ENCODE measurements at places on chromosomes 5 and 9.
A peak's percentile ranks its signal among the peaks of the same experiment; 100 is the strongest.

DNA sequence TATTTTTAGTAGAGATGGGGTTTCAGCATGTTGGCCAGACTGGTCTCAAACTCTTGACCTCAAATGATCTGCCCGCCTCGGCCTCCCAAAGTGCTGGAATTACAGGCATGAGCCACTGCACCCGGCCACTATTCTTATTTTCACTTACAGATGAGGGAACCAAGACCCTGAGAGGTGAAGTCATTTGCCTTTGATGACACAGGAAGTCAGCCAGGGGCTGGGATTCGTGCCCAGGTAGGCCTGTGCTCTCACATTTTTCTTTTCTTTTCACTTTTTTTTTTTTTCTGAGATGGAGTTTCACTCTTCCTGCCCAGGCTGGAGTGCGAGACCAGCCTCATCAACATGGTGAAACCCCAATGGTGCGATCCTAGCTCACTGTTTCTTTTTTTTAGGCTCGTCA is 22.2 kb downstream of the ENG start:
- no peak for DNase-seq

DNA sequence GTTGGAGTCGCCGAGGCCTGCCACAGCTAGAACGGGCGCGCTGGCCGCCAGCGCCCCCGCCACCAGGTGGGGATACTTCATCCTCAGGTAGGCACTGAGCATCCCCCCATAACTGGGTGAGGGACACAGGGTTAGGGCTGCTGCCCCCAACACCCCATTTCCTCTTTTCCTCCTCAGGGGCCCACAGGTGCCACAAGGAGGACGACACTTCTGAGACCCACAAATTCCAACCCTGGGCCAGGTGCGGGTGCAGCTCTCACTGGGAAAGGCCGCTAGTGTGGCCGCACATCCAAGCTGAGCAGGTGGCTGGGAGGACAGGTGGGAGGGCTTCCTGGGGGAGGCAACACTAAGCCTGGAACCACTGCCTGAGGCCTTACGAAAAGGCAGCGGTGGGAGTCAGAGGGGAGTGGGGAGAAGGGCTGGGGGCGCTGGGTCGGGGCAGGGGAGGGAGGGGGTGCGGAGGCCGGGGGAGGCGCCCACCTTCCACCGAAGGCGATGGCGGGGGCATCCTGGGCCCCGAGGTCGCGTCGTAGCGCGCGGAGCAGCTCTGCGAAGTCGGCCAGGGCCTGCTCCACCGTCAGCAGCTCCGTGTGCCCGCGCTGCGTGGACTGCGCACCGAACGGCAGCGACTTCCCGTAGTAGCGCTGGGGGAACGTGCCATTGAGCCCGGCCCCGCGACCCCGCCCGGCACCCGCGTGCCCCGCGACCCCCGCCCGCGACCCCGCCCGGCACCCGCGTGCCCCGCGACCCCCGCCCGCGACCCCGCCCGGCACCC is 961 bp downstream of the DPP7 start:
- peak; percentile 58 for DNase-seq

DNA sequence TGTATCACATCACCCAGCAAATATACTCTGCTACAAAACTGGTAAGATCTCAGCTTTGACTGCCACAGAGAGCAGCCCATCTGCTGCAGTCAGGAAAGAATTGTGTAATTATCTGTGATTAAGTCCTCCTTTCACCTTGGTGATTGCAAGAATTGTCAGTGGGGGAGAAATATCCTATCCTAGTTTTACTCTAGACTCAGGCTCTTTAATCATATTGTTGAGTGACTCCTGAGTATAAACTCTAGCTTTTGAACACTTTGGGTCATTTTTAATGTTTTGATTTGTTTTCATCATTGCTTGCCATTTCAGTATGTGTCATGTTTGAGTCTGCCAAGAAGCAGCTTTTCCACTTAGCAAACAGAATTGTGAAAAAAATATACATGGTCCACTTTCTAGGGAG is 32.1 kb downstream of the VCAN start:
- no peak for DNase-seq

DNA sequence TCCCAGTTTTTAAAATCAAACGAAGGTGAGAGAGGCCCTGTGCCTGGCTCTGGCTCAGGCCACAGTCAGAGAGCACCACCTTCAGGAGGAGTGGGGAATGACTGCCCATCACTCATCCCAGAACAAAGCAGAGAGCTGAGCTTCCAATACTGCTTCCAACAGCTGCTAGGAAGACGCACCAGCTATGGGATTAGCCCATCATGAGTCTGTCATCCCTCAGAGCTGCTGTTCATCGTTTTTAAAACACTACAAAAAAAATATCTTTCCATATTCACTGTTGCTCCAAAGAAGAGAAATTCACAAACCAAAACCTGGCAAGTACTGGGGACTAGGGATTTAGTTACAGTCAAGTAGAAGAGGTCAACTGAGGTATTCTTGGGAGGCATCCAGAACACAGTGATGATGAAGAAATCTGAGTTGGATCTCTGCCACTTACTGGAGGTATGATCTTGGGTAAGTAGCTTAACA is 102.4 kb downstream of the CDK5RAP2 start:
- peak; percentile 56 for DNase-seq

DNA sequence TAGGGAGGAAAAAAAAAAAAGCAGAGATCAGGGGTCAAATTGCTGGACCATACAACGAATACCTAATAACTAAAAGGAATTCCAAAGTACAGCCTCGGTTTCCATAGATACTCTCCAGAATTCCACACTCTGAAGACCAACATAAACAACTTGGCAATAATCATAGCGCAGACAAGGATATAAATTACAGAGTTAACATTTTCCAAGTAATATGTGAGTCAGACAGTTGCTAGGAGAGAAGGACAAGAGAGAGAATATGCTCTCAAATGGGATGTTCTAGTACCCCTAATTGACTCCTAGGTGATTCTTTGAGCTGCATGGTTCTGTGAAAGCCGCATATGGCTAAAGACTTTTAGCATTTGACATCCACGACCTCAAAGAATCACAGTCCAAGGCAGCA is 165.2 kb downstream of the FRMD3 start:
- DNase-seq: no peak

GRCh38 chr5:172931001-172931536 is 28.2 kb upstream of the RPL26L1 start:
- no peak for DNase-seq

GRCh38 chr9:27379311-27380251 is 82.6 kb upstream of the EQTN start:
- no peak for DNase-seq

GRCh38 chr9:27749838-27750237 is 176.6 kb upstream of the C9orf72 start:
- no peak for DNase-seq

DNA sequence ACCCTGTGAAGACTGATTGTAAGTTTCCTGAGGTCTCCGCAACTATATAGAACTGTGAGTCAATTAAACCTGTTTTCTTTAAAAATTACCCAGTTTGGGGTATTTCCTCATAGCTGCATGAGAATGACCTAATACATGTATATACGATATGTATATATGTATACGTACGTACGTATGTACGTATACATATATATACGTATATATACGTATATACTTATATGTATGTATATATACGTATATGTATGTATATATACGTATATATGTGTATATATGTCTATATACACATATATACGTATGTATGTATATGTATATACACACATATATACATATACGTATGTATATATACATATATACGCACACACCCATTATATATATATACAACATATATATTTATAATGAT is 1153.0 kb upstream of the CDH18 start:
- no peak for DNase-seq

DNA sequence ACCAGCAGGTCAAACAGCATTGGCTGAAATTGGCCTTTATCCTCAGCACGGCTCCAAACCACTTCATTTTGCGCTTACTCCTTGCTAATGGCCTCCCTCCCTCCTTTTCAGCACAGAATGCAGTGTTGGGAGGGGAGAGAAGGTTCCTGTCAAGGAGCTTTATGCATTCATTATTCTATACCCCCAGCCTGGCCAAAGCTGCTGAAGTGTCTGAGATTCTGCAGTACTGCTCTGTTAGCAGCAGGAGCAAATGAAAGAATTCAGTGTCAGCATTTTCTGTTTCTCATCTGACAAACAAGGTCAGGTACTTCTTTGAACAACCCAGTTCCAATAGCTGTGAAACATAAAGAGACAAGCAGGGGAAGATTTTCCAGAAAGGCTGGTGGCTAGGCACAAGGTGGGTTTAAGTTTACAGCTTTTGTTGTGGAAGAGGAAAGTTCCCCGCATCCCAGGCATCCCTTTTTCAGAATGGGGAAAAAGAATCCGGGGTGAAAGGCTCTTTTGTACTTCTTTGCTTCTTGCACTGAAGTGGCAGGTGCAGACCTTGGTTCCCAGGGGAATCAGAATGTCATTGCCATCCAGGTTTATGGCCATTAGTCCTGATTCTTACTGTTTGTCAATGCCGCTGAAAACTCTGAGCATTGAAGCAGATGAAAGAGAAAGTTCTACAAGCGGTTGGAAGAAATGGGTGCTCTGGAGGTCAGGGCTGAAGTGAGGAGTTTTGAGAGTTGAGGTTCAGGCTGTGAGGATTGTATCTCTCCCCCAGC is 109.3 kb upstream of the APC start:
- no peak for DNase-seq

- no peak for DNase-seq
Observed at GRCh38 chr9:886886-887285, 45.4 kb downstream of the DMRT1 start.

GRCh38 chr5:6525910-6526309 is 77.3 kb downstream of the UBE2QL1 start:
- peak; percentile 49 for DNase-seq

GRCh38 chr9:137213160-137214060 is 7.9 kb downstream of the NDOR1 start:
- no peak for DNase-seq

DNA sequence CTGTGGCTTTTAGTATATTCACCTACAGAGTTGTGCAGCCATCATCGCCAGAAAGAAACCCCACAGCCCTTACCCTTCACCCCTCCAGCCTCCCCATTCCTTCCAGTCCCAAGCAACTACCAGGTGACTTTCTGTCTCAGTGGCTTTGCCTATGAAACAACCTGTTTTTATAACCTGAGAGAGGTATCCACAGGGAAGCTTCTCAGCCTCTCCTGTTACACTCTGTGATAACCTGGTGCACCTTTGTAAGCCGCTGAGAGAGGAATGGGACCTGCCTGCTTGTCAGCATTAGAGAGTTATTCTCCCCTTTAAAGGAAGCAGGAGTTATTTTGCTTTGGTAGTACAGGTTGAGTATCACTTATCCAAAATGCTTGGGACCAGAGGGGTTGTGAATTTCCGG is 93.6 kb downstream of the TRIO start:
- DNase-seq: no peak

DNA sequence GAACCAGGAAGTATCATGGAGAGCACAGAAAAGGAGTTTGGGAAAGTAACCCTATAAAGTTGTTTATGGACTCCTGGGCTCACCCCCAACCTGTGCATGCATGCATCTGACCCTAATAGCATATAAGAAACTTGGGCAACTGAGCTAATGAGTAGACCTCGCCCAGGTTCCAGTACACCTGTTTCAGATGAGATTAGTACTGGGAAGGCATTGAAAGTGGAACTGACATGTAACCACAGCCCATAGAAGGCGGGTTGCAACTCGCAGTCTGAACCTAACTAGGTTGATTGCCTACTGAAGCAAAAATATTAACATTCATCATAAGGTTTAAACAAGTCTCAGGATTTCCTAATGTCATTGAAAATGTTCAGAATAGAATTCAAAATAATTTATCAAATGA is 87.0 kb downstream of the WNK2 start:
- no peak for DNase-seq

DNA sequence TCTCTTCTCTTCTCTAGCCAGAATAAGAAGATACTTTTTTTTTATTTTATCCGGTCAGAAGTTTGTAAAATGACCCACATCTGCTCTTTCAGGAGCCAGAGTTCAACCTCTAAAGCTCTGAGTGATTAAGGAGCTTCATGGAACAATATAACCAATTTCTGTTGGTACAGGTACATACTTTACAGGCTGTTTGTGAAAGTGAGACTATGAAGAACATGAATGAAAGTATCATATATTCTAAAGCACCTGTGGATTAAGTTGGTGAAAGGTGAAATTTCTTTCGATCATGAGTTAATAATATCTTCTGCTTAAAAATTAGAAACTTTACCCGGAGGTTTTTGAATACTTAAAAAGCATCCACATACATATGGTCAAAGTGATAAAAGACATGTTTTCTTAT is 65.2 kb downstream of the DMRT2 start:
- DNase-seq: no peak

DNA sequence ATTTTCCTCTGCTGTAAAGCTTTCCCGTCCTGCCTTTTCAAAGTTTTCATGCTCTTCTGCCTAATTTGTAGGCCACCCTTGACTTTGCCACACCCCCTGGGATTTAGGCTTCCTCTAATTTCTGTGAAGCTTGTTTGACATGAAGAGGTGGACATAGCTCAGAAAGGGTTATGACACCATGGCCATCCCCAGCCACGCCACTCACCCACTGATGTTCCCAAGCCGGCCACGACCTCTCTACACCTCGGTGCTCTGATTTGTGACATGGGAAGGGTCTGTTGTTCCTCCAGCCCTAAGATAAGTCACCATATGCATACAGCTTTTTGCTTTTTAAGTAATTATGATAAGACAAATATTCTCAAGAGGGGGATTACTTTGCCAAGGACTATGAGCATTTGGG is 139.5 kb downstream of the BARX1 start:
- no peak for DNase-seq

DNA sequence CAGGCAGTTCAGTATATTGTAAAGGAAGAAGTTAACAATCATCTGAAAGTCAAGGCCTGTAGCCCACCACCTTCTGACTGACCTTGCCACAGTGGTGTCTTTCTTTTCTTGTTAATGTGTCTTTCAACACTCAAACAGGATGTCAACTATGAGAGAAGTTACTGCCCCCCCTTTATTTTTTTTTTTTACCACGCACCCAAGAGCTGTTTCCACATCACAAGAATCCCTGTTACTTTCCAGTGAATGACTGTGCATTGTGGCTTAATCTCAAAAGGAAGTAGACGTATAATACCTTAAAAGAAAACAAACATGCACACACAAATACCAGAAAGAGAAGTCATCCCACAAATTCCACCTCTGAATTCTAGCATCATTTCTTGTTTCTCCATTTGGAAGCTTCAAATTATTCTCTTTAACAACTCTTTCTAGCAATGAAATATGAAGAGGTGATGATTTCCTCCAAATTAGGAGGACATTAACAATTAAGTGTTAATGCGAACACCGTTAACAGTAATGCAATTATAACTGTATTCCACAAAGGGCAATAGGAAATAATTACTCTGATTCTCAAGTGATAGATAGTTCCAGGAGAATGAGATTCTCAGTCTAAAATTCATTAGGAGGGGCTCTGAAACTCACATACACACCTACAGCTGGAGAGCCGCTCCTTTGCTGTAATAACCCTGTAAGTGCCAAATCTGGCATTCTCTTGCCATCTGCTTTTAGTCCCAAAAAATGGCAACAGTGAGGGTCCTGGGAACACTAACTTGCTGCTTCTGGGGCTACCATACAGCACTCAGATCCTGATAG is 201.0 kb downstream of the EFNA5 start:
- DNase-seq: peak; percentile 3

DNA sequence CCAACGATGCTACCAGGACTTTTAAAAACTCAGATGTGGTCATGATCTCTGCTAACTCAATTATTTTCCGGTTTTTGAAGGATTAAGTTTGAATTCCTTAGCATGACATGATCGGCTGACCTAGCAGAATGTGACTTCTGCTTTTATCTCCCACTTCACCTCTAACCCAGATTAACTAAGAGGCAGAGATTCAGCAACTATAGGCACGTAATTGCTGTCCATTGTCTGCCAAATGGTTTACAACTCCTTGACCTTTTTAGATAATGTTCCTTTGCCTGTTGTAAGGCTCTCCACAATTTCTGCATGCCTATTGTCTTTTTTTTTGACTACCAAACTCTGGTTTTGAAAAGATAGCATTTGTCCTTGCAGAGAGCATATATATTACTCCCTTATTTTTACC is 268.2 kb downstream of the BRINP1 start:
- DNase-seq: no peak

All from hematopoietic multipotent progenitor cell treated with erythropoietin and hydrocortisone succinate and interleukin-3 and kit ligand, for 6 days (in vitro differentiated cells).